Activated CD4-positive, alpha-beta T cell treated with anti-CD3 and anti-CD28 coated beads, Interleukin-2, amount 10 ng/mL, durations not matched to agents 24 days and 14 days (primary cell): ENCODE measurements at places on chromosomes 11 and 22.

DNA sequence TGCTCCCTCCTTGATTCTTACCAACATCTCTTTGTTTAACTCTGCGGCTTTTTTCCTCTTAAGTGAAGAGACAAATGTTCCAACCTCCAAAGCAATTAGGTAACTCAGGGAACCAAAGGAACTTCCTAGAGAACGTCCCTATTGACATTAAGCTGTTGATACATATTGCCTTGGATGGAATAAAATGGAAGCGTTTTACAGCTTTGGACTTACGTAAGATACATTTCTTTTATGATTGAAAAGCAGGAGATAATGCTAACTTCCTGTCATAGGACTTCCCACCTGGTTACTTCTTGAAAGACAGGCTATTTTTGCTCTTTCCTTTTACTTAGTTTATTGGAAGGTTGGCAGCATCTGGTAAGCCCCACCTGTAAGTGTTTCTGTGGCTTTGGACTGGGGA lies 245.7 kb upstream of the CTSC start:
- no peaks in the 10 kb centered on the region for H3K36me3 ChIP-seq
- H3K4me1 ChIP-seq, result no peaks in the 10 kb centered on the region
- no peak overlapping the region for H3K27ac ChIP-seq

- H3K36me3 ChIP-seq, result peaks cover 33% of the 10 kb centered on the region
- DNase-seq, result no peak
- peak overlapping the region; percentile 46 for H3K4me3 ChIP-seq
- H3K4me1 ChIP-seq, result peaks cover 14% of the 10 kb centered on the region
Observed at GRCh38 chr11:113840932-113841664, 34.3 kb downstream of the USP28 start.

- H3K36me3 ChIP-seq, result no peaks in the 10 kb centered on the region
- H3K27me3 ChIP-seq, result peaks cover 5% of the 10 kb centered on the region
- H3K27ac ChIP-seq, result no peak overlapping the region
- H3K4me3 ChIP-seq, result no peak overlapping the region
- no peak for DNase-seq
Observed at GRCh38 chr11:131695889-131696429, 325.5 kb downstream of the NTM start.

DNA sequence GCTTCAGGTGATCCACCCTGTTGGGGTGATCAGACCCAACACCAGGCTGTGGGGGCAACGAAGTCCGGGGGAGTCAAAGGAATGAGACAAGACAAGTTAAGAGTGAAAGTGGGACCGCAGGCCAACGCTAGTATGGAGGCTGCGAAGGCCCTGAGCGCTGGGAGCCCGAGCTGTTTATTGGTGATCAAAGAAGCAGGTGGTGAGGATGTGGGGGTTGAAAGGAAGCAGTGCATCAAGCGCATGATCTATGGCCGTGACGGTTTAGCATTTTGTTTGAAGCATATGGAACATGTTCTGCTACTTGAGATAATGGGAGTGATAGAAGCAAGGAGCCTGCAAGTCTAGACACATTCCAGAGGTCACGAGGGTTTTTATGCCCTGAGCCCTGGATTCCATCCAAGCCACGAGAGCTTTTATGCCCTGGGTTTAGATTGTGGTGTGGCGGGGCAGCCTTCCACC lies 49.5 kb downstream of the MCHR1 start:
- H3K4me1 ChIP-seq, result peaks cover 41% of the 10 kb centered on the region
- DNase-seq, result peak; percentile 88
- peak overlapping the region; percentile 95 for H3K27ac ChIP-seq
- H3K36me3 ChIP-seq, result peaks cover 4% of the 10 kb centered on the region

- H3K27me3 ChIP-seq, result peaks cover 8% of the 10 kb centered on the region
- no peaks in the 10 kb centered on the region for H3K4me1 ChIP-seq
- H3K36me3 ChIP-seq, result no peaks in the 10 kb centered on the region
- H3K4me3 ChIP-seq, result no peak overlapping the region
- H3K27ac ChIP-seq, result no peak overlapping the region
Observed at GRCh38 chr11:131468565-131468964, 98.2 kb downstream of the NTM start.

DNA sequence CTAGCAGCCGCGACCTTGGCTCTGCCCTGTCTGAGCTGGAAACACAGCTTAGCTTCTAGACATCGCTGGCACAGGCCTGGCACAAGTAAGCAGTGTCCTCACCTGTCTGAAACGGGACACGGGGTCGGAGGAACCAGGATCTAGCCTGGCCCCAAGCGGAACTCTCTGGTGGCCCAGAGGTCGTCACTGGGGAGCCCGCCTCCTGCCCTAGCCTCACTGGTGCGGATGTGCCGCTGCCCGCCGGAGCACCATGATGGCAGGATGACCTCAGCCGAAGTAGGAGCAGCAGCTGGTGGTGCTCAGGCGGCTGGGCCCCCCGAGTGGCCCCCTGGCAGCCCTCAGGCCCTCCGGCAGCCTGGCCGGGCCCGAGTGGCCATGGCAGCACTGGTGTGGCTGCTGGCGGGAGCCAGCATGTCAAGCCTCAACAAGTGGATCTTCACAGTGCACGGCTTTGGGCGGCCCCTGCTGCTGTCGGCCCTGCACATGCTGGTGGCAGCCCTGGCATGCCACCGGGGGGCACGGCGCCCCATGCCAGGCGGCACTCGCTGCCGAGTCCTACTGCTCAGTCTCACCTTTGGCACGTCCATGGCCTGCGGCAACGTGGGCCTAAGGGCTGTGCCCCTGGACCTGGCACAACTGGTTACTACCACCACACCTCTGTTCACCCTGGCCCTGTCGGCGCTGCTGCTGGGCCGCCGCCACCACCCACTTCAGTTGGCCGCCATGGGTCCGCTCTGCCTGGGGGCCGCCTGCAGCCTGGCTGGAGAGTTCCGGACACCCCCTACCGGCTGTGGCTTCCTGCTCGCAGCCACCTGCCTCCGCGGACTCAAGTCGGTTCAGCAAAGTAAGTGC lies 871 bp downstream of the SLC35E4 start:
- peaks cover 14% of the 10 kb centered on the region for H3K36me3 ChIP-seq
- no peaks in the 10 kb centered on the region for H3K27me3 ChIP-seq
- peaks cover 29% of the 10 kb centered on the region for H3K4me1 ChIP-seq
- DNase-seq, result peak; percentile 72

DNA sequence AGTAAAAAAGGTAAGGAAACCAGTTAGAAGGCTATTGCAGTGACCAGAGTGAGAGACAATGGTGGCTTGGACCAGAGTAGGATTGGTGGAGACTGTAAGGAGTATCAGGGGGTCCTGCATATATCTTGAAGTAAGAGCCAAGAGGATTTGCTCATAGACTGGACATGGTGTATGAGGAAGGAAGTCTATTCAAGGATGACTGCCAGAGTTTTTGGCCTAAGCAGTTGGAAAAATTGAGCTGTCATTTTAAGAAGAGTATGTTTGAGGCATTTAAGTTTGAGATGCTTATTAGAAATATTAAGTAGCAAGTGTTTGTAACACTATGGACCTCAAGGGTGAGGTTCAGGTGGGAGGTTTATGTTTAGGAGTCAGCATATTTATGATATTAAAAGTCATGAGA lies 596.6 kb downstream of the METTL15 start:
- H3K4me1 ChIP-seq, result no peaks in the 10 kb centered on the region
- no peaks in the 10 kb centered on the region for H3K27me3 ChIP-seq
- no peak overlapping the region for H3K4me3 ChIP-seq
- DNase-seq, result no peak
- H3K36me3 ChIP-seq, result no peaks in the 10 kb centered on the region

DNA sequence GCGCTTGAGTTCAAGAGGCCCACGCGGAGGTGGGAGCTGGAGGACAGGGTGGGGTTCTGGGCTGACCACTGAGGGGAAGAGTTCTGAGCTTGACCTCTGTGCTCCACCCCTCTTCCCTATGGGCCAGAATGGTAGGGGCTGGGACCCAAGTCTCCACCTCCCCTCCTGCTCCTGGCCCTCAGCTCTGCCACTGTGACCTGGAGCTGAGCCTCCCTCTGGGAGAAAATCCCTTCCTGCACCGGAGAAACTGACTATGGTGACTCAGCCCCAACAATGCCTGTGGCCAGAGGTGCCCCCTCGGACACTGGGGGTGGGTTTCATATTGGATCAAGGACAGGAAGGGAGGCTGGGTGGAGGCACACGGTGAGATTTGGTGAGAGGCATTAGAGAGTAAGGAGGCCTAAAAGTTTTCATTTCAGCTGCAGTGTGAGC lies 23.0 kb downstream of the RELT start:
- no peak for DNase-seq
- H3K27ac ChIP-seq, result no peak overlapping the region
- no peak overlapping the region for H3K4me3 ChIP-seq
- no peaks in the 10 kb centered on the region for H3K4me1 ChIP-seq
- peaks cover 27% of the 10 kb centered on the region for H3K36me3 ChIP-seq

DNA sequence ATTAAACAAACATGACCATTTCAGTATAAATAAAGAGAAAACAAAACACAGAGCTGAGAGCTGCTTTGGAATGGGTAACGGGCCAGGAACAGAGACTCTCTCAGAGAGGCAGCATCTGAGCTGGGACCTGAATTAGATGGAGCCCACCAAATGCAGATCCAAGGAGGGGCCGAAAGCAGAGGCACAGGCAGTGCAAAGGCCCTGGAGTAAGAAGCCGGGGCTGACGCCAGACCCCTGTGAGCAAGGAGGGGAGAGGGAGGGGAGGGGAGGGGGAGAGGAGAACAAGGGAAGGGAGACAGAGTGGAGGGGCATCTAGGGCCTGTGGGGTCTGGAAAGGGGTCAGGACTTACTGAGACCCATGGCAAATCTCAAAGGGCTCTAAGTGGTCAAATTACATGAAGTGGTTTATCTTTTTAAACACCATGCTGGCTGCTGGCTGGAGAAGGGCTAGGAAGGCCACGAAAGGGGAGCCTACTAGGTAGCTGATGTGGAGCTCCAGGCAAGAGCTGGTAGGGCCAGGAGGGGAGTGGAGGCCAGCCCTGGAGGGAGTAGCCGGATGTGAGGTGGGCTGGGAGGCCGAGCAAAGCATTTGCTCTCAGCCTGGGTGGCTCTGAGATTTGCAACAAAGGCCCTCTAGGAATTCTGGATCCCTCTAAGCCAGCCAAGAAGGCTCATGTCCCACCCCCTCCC lies 3.2 kb downstream of the OSBPL5 start:
- H3K27me3 ChIP-seq, result peaks cover 36% of the 10 kb centered on the region
- DNase-seq, result no peak
- no peaks in the 10 kb centered on the region for H3K36me3 ChIP-seq
- H3K4me1 ChIP-seq, result peaks cover 4% of the 10 kb centered on the region

DNA sequence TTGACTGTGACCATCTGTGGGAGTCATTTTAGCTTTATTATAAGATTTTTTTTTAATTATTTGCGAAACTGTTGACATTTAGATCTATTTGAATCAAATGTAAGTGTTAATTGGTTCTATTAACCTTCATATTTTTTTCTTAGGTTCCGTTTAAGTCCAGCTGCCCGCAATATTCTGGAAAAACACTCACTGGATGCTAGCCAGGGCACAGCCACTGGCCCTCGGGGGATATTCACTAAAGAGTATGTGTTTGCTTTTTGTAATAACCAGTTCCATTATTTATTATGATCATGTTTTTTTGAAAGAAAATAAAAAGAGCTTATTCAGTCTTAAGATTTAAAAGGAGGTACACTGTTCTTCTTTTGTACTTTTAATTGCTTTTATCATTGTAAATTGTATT lies 43.9 kb downstream of the PDHX start:
- peaks cover 8% of the 10 kb centered on the region for H3K36me3 ChIP-seq
- no peak for DNase-seq
- H3K4me1 ChIP-seq, result no peaks in the 10 kb centered on the region
- H3K27ac ChIP-seq, result no peak overlapping the region

DNA sequence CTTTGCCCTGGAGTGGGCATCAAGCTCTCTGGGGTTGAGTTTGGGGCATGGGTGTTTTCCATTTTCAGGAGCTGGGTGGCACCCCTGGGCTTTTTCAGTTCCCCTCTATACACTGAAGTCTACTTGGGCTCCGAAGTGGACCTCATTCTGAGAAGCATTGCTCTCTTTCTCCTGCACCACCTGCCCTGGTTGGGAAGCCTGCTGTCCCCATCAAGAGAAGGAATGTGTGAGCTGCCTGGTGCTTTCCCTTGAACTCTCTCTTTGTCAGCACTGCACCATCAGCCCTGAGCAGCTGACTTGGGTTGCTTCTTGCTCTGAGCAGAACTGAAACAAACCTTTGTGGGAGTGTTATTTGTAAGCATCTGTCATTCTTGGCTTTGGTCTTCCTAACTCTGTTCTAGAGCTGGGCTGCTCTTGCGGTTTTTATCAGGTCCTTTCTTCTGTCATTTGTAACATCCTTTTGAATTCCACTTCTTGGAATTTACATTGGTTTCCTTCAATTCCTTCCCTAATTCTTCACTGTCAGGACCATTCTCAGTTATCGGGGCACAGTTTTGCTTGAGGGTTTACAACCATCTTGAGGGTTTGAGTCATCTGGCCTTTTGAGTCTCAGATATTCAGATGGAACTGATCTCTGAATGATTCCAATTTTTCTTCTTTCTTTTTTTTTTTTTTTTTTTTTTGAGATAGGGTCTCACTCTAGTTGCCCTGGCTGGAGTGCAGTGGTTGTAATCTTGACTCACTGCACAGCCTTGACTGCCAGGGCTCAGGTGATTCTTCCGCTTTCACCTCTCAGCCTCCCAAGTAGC lies 20.5 kb downstream of the UBE2L3 start:
- no peaks in the 10 kb centered on the region for H3K27me3 ChIP-seq
- H3K36me3 ChIP-seq, result peaks cover 32% of the 10 kb centered on the region
- H3K4me3 ChIP-seq, result peak overlapping the region; percentile 27
- peak overlapping the region; percentile 84 for H3K27ac ChIP-seq
- DNase-seq, result peak; percentile 80

- H3K4me3 ChIP-seq, result no peak overlapping the region
- H3K27me3 ChIP-seq, result no peaks in the 10 kb centered on the region
- H3K4me1 ChIP-seq, result no peaks in the 10 kb centered on the region
- DNase-seq, result no peak
- H3K36me3 ChIP-seq, result no peaks in the 10 kb centered on the region
Observed at GRCh38 chr22:48746789-48747425, 1080.8 kb downstream of the BRD1 start.

- peaks cover 17% of the 10 kb centered on the region for H3K4me1 ChIP-seq
- H3K36me3 ChIP-seq, result no peaks in the 10 kb centered on the region
- H3K27me3 ChIP-seq, result peaks cover 3% of the 10 kb centered on the region
- H3K27ac ChIP-seq, result no peak overlapping the region
Observed at GRCh38 chr22:45438336-45438735, 24.8 kb downstream of the RIBC2 start.

DNA sequence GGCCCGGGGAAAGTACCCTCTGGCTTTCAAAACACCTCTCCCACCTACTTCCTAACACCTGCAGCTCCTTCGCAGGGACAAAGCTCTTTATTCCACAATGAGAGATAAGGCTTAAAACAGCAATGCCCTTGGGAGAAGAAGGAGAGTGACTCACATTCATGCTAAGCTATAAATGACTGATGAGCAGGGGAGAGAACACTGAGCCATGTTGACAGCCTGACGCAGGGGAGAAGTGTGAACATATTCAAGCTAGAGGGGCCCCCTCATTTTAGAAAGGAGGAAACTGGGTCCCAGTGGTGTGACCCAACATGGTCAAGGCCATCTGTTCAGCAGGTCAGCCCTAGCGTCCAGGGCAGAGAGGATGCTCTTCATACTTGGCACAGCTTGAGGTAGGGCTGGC lies 171.8 kb downstream of the DSCAML1 start:
- H3K4me1 ChIP-seq, result no peaks in the 10 kb centered on the region
- no peak overlapping the region for H3K4me3 ChIP-seq
- DNase-seq, result no peak
- no peaks in the 10 kb centered on the region for H3K36me3 ChIP-seq
